Kasumi-1 (cell line): ENCODE measurements at places on chromosomes 6 and 20.

GRCh38 chr6:30814146-30815040 lies 69.9 kb upstream of the DDR1 start:
- no peak for DNase-seq

DNA sequence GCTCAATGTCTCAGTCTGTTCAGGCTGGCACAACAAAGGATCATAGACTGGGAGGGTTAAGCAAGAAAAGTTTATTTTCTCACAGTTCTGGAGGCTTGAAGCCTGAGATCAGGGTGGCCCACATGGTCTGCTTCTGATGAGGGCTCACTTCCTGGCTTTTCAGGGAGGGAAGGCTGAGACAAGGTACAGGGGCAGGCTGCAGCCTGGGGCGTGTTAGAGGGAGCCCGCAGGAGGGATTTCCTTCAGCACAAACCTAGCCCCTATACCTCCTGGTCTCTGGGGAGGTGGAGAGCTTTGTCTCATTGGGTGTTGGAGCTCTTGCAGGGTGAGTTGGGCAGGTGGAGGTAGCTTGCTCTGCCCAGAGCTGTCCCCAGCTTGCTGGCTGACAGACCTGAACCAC lies 81.1 kb upstream of the GPR6 start:
- DNase-seq: no peak

GRCh38 chr6:17519120-17519519 lies 81.0 kb upstream of the FAM8A1 start:
- no peak for DNase-seq

- no peak for DNase-seq
Observed at GRCh38 chr6:6707143-6707542, 118.6 kb downstream of the LY86 start.
